Suppressor macrophage treated with lipopolysaccharide for 4 hours (primary cell): ENCODE measurements at places on chromosomes 3 and 15.

DNA sequence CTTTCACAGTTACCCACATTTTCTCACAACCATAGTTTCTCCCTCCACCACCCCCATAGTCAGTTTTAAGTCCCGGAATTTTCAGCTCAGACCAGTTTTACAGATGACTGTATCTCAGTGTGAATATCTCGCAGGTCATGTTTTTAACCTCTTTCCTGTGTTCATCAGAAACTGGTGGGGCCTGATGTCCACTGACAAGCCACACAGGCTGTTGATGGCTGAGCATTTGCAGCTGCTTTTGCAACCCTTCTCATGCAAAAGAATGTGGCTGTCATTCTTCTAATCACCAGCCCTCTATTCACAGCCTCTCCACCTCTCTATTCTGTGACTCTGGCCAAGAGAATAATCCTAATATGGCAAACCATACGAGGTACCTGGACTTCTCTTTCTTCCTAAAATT, 8.5 kb downstream of the GYG1 start:
- DNase-seq, result no peak

- no peak for DNase-seq
Observed at GRCh38 chr15:70208332-70208731, 110.6 kb upstream of the TLE3 start.

DNA sequence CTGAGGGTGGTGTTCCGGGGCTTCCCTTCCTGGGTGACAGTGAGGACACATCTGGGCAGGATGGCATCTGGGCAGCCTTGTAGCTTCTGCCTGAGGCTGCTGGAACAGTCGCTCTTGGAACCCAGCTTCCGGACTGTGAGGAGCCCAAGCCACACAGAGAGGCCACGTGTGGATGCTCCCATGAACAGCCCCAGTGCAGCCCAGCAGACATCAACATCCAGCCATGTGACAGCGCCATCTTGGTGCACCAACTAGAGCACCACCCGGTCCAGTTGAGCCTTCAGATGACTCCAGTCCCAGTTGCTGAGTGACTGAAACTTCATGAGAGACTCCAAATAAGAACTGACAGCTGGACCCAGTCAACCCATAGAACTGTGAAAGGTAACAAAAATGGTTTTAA, 15.5 kb upstream of the CTSH start:
- no peak for DNase-seq

DNA sequence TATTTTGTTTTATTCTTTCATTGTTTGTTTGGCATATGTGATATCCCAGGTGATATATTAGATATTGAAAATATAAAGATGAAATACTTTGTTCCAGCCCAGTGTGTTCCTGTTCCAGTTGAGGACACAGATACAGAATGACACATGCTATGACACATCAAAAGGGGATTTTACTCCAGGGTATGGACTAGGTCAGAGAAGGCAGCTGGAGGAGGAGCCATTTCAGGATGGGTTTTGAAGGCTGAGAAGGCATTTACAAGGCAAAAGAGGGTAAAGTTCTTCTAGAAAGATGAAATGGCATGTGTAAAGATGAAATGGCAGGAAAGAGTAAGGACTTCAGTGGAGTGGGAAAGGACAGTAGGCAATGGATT, 163.8 kb downstream of the ZIC1 start:
- no peak for DNase-seq

- no peak for DNase-seq
Observed at GRCh38 chr15:64023220-64023619, 23.1 kb downstream of the DAPK2 start.

DNA sequence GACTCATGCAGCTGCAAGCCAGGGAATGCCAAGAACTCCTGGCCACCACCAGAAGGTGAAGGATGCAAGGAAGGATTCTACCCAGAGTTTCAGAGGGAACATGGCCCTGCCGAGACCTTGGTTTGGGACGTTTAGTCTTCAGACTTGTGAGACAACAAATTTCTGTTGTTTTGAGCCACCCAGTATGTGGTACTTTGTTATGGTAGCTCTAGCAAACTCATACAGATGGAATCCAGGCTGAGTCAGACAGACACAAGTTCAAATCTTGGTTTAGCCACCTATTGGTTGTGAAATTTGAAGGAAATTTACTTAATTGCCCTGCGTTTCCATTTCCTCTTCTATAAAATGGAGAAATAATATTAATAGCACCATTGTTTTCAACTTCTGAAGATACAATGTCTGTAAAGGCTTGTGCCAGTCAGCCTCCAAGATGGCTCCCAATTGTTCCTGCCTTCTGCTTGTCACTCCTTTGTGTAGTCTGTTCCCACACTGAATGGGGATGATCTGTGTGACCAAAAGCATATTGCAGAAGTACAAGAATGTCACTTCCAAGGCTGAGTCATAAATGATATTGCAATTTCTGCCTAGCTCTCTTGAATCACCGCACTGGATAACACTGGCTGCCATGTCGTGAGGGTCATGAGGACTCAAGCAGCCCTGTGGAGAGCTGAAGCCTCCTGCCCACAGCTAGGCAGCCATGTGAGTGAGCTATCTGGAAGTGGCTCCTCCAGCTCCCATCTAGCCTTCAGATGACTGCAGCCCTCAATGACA, 223.5 kb upstream of the PROK2 start:
- peak; percentile 94 for DNase-seq

GRCh38 chr3:64021922-64022321, 1.4 kb downstream of the PSMD6 start:
- no peak for DNase-seq

GRCh38 chr15:41333026-41333562, 413 bp downstream of the NUSAP1 start:
- DNase-seq, result peak; percentile 52

- no peak for DNase-seq
Observed at GRCh38 chr15:70750203-70750869, 13.0 kb downstream of the UACA start.

DNA sequence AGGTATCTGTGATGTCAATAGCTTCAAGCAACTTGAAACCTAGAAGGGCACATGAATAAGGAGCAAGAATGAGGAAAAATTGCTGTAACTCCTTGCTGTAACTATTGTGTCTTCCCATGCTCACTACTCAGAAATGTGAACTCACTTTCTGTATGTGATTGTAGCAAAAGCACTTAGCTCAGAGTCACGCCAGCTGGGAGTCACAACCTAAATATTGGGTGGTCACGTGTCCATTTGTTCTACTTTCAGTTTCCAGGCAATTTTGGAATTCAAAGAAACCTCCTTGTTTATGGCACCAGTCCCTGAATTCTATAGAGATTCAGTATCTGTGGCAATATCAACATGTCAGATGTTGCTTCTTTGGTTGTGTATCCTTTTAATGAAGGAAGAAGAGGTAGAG, 241.6 kb upstream of the AZI2 start:
- DNase-seq, result no peak

DNA sequence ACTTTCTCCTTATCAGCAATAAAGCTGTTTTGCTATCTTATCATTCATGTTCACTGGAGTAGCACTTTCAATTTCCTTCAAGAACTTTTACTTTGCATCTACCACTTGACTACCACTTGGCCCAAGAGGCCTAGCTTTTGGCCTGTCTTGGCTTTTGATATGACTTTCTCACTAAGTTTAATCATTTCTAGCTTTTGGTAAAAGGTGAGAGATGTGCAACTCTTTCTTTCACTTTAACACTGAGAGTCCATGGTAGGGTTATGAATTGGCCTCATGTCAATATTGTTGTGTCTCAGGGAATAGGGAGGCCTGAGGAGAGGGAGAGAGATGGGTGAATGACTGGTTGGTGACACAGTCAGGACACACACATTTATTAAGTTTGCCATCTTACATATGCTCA, 31.0 kb upstream of the FAM3D start:
- no peak for DNase-seq

- DNase-seq, result no peak
Observed at GRCh38 chr3:3405131-3405530, 225.6 kb upstream of the CRBN start.

GRCh38 chr15:63083541-63083940, 38.1 kb upstream of the LACTB start:
- no peak for DNase-seq

GRCh38 chr3:58101499-58102389, 93.5 kb downstream of the FLNB start:
- no peak for DNase-seq

DNA sequence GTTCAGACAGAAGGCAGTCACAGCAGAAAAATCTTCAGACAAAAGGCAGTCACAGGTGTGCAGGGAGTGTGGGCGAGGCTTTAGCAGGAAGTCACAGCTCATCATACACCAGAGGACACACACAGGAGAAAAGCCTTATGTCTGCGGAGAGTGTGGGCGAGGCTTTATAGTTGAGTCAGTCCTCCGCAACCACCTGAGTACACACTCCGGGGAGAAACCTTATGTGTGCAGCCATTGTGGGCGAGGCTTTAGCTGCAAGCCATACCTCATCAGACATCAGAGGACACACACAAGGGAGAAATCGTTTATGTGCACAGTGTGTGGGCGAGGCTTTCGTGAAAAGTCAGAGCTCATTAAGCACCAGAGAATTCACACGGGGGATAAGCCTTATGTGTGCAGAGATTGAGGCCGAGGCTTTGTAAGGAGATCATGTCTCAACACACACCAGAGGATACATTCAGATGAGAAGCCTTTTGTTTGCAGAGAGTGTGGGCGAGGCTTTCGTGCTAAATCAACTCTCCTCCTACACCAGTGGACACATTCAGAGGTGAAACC, 27.6 kb downstream of the ZNF589 start:
- no peak for DNase-seq

- no peak for DNase-seq
Observed at GRCh38 chr3:179551349-179552105, 11.2 kb upstream of the ACTL6A start.

DNA sequence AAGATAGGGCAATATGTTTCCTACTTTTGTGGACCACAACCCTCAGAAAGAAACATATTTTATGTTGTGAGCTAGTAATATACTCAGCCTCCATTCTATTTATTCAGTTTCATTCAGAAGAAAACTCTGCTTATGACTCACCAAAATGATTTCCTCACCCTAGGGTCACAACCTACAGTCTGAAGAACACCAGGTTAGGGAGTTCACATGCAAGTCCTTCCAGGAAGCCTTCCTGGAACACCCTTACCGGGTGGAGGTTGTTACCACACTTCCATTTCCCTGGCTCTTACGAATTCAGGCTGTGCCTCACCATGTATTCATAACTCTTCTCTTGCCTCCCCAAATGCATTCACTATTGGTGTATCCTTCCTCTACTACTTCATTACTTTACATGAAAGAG, 228.0 kb upstream of the ADAMTS9 start:
- no peak for DNase-seq

DNA sequence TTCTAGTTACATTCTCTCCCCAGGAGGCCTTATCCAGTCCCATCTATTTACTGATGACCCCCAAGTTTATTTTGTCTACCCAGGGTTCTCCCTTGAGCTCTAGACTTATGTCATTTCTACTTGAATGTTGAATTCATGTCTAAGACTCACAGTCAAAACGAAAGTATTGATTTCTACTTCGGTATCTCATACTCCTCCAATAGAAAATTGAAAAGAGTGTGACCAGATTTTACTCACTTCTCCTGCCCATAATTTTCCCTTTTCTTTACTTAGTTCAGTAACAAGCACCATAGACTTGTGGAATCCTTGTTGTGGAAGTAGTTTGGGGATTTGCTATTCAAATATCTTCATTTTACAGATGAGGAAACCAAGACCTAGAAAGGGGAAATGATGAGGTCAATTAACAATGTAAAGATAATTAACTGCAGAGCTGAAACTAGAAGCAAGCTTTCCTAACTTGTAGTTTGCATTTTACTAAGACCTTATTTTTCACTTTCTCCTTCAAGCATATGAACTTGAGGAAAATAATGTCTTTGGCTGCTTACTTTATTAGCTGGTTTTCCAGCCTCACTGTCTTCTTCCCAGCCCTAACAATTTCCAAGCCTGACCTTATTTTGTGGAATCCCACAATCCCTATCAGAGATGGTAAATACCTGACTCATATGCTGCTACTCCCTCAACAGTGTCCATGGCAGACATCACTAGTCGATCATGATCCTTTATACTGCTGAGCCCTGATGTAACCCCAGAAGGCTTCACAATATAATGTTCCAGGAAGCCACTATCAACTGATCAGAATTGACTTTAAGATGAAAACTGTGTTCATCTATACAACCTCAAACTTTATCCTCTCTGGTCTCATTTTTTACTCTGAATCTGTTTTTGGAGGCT, 123.9 kb upstream of the AGBL1 start:
- no peak for DNase-seq

DNA sequence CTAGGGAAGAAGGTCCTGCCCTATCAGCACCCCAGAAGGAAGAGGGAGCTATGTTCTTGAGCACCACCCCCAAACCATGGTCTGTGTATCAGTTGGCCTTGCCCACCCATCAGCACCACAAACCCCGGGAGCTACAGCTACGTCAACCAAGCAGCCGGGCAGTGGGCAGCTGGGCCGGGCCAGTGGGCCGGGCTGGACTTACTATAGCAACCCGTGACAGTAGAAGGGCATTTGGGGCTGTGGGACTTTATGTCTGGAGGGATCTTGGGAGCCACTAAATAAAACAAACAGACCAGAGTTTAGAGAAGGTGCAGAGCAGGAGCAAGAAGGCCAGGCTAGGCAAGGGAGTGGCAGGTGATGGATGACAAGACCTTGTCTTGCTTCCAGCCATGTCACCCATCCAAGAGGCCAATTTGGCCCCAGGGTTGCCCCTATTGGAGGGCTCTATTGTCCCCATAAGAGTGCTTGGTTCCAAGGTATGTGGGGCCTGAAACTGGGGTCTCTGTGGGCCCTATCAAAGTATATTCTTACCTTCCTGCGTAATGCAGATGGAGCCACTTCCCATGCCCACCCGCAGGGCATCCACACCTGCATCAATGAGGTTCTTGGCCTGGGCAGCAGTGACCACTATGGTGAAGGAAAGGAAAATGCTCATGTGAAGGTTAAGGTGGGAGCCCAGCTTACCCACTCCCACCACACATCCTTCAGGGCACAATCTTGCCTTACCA, 3.2 kb downstream of the IMPDH2 start:
- DNase-seq, result no peak

GRCh38 chr3:99568663-99569335, 69.6 kb upstream of the COL8A1 start:
- DNase-seq, result no peak

DNA sequence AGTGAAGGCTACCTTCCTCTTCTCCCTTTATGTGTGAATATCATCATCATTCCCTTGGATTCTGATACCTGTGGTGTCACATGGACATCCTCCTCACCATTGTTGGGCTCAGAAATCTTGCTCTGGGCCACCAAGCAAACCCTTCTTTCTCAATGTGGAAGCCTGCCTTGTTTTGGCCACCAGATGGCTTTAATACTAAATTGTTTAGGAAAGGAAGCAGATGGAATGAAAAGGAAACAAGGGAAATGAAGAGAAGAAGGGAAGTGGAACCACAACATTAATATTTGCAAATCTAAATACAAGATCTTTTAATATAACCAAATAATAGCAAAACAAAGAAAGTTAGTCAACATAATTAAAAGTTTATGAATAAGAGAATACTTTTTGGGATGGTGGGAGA, 14.0 kb downstream of the FAM227B start:
- no peak for DNase-seq

DNA sequence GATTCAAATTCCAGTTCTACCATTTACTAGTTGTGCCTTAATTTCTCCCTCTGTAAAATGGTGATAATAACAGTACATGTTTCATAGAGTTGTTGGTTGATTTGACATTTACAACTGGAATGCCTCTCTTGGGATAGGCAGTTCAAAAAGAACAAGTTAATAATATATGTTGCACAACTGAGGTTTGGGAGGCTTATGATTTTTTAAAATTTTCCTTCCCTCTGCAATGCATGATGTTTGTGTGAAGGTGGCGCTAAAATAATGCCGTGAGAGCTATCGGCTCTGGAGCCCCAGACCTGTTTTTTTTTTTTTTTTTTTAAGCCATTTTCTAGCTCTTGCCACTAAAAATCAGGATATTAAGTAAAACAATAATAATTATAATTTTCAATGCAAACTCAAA, 18.6 kb downstream of the DNAJB11 start:
- DNase-seq, result no peak
